Uterine smooth muscle cell (primary cell): ENCODE measurements at places on chromosomes 2 and 18. TPM values are rescaled to one million over a fixed set of nuclear protein-coding genes. Genes with fewer than 3 reads are reported as not detected.

The GLS gene
- 161 and 275 TPM in 2 replicates for total RNA-seq

The C1QL2 gene
- total RNA-seq, result not detected in 2 replicates

The ZSWIM2 gene
- 0.11 and 0.62 TPM in 2 replicates for total RNA-seq

The BOLL gene
- not detected in 2 replicates for total RNA-seq

The TBR1 gene
- not detected in 2 replicates for total RNA-seq

The ABCB6 gene
- 28.1 and 38.4 TPM in 2 replicates for total RNA-seq

The LONRF2 gene
- 6.5 and 7.6 TPM in 2 replicates for total RNA-seq

The SMYD1 gene
- not detected in 2 replicates for total RNA-seq

The SLC9A4 gene
- not detected in 2 replicates for total RNA-seq

The ZRANB3 gene
- total RNA-seq, result 11.2 and 13.2 TPM in 2 replicates

The TSPYL6 gene
- not detected in 2 replicates for total RNA-seq

The VWA3B gene
- not detected in 2 replicates for total RNA-seq

The KIAA2012 gene
- not detected in 2 replicates for total RNA-seq

The KCNIP3 gene
- total RNA-seq, result 4.2 and 4.9 TPM in 2 replicates

The MC4R gene
- total RNA-seq, result not detected in 2 replicates
